NCI-H446 treated with DMSO at 0.1 percent for 48 hours (cell line): ENCODE measurements at places on chromosomes 11 and 22.

GRCh38 chr22:44090571-44090905 is 66.4 kb downstream of the PARVB start:
- DNase-seq = no peak

DNA sequence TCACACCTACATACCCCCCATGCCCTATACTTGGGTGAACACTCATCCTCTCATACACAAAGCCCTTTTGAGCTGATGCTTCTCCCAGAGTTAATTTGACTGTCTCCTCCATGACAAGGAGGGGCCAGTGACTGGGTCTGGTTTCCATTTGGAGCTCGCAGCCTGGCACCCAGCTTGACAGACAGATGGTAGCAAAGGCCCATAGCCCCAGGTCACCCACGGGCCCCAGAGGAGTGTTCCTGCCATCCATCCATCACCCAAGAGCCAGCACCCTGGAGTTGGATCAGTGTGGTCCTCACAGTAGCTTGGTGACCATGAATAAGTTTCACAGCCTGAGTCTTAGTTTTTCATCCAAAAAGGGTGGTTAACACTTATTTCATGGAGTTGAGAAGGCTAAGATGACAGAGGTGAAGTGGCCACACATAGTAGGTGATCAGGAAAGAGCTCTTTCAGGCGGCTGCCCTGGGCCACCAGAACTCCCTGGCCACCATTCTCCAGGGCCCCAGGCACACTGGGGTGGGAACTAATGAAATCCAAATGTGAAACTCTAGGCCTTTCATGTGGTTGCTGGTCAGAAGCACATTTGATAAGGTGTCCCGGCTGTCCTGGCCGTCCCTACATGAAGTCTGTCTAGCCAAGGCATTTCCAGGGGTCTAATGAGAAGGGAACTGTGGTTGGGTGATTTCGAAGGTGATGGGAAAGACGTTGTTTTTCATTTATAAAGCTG is 42.4 kb downstream of the LIF start:
- no peak for DNase-seq

GRCh38 chr11:61983419-61983818 is 16.0 kb upstream of the FTH1 start:
- DNase-seq = no peak

DNA sequence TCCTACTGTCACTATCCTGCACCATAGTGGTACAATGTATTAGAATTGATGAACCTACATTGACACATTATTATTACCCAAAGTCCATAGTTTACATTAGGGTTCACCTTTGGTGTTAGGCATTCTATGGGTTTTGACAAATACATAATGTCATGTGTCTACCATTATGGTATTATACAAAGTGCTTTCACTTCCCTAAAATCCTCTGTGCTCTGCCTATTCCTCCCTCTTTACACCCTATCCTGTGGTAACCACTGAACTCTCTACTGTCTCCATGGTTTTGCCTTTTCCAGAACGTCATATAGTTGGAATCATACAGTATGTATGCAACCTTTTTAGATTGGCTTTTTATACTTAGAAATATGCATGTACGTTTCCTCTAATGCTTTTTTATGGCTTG is 51.5 kb downstream of the CCDC15 start:
- no peak for DNase-seq

DNA sequence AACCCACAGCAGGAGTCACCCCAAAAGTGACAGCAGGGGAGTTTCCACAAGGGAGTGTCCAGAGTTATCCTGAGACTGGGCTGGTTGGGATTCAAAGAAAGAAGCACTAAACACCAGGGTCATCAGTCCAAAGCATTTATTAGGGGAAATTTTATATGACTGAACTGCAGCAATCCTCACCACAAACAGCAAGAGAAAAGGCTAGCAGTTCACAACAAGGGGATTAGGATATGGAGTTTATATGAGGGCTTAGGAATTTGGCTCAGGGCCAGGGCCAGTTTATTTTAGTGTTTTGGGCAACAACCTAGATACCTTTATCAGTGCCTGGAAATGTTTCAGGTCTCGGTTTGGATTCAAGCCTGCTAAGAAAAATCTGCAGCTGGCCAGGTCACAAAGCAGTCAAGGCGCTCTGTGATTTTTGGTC is 4.6 kb upstream of the TMEM126A start:
- DNase-seq = no peak

DNA sequence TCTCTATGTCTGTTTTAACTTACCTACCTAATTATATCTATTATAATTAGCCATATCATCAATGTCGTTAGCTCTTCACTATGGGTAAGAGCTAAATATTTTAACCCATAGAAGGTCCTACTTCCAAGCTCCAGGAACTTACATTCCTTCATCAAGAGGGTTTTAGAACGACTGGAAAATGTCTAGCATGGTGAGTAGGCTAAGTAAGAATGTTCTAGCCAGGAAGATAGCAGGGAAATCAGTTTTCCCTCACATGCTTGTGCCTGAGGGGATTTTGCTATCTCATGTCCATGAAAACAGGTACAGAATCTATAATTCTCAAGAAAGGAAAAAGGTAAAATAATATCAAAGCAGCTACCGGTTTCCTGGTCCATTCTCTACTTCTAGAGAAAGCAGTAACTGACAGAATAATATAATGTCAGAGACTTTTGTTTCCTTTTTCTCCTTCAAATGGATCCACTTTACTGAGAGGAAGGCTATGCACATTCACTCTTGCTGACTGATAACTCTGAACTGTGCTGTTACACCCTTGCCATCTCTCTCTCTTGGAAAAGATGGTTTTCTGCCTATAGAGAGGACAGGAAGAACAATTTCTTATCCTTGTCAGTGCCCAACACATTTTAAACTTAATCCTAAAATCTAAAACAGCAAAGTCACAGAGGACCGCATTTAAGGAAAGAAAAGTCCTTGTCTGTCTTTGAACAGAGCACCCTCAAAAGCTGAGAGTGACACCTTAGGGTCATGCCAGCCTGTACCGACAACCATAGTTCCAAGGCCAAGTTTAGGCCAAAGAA is 67.0 kb downstream of the MAML2 start:
- no peak for DNase-seq

- DNase-seq = no peak
Measured at GRCh38 chr11:119396835-119397234, 15.3 kb upstream of the USP2 start.

GRCh38 chr11:109972181-109972715 is 120.9 kb upstream of the ZC3H12C start:
- no peak for DNase-seq

DNA sequence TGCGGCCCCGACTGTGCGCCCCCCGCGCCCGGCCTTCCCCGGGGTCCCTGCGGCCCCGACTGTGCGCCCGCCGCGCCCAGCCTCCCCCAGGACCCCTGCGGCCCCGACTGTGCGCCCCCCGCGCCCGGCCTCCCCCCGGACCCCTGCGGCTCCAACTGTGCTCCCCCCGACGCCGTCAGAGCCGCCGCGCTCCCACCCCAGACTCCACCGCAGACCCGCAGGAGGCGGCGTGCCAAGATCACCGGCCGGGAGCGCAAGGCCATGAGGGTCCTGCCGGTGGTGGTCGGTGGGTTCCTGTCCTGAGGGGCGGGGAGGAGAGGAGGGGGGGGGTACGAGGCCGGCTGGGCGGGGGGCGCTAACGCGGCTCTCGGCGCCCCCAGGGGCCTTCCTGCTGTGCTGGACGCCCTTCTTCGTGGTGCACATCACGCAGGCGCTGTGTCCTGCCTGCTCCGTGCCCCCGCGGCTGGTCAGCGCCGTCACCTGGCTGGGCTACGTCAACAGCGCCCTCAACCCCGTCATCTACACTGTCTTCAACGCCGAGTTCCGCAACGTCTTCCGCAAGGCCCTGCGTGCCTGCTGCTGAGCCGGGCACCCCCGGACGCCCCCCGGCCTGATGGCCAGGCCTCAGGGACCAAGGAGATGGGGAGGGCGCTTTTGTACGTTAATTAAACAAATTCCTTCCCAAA is 3.1 kb downstream of the DRD4 start:
- DNase-seq = no peak

GRCh38 chr11:42812960-42813359 is 498.8 kb upstream of the API5 start:
- no peak for DNase-seq

DNA sequence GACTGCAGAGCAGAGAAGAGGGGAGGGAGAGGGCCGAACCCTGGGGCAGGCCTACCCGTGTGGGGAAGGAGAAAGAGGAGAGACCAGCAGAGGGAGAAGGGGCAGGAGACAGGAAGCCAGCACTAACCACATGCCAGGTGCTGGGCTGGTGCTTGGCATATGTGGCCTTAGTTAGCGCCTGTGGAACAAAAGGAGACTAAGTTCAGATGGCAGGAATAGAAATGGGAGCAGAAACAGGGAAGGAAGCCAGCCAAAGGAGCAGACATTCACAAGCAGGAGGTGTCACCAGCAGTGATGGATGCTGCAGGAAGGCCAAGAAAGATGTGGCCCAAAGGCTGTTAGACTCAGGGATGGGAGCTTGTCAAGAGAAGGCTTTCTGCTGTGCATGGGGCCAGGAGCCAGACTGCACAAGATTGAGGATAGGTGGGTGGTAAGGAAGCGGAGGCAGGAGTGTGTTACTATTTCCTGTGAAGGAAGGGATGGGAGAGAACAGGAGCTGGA is 26.7 kb downstream of the TREH start:
- DNase-seq = peak; percentile 81

DNA sequence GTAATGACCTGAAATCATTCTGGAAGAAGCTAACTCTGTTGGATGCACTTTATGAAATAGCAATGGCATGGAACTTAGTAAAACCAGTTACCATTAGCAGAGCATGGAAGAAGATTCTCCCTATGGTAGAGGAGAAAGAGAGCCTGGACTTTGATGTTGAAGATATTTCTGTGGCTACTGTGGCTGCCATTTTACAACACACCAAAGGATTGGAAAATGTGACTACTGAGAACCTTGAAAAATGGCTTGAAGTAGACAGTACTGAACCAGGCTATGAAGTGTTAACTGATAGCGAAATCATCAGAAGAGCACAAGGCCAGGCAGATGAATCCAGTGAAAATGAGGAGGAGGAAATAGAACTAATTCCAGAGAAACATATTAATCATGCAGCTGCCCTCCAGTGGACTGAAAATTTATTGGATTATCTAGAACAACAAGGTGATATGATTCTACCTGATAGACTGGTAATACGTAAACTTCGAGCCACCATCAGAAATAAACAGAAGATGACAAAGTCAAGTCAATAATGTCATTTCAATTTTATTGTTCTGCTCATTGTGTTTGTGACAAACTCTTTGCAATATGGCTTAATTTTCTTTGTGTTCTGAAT is 2.0 kb downstream of the JRKL start:
- no peak for DNase-seq

GRCh38 chr11:14539982-14540421 is 19.8 kb upstream of the PSMA1 start:
- DNase-seq = no peak

DNA sequence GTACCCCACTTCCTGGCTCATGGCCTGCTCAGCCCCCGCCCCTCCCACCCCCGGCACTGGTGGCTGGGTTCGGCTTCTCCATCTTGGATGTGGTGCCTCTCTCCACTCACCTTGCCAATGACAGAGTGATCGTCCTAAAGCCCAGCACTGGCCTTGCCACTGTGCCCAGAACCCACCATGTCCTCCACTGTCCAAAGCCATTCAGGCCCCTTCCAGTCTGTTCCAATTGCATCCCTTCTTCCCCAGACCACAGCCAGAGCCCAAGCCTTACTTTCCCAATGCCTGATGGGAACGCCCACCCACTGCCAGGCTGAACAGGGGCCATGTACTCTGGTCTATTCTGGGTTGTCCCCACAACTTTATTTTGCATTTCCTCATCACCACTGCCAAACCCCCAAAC is 625.8 kb upstream of the B3GAT1 start:
- DNase-seq = no peak

GRCh38 chr11:113072237-113072858 is 111.1 kb downstream of the NCAM1 start:
- no peak for DNase-seq

GRCh38 chr11:46901156-46901555 is 17.2 kb downstream of the LRP4 start:
- DNase-seq = no peak

GRCh38 chr22:27867085-27867952 is 51.7 kb downstream of the PITPNB start:
- DNase-seq = no peak

DNA sequence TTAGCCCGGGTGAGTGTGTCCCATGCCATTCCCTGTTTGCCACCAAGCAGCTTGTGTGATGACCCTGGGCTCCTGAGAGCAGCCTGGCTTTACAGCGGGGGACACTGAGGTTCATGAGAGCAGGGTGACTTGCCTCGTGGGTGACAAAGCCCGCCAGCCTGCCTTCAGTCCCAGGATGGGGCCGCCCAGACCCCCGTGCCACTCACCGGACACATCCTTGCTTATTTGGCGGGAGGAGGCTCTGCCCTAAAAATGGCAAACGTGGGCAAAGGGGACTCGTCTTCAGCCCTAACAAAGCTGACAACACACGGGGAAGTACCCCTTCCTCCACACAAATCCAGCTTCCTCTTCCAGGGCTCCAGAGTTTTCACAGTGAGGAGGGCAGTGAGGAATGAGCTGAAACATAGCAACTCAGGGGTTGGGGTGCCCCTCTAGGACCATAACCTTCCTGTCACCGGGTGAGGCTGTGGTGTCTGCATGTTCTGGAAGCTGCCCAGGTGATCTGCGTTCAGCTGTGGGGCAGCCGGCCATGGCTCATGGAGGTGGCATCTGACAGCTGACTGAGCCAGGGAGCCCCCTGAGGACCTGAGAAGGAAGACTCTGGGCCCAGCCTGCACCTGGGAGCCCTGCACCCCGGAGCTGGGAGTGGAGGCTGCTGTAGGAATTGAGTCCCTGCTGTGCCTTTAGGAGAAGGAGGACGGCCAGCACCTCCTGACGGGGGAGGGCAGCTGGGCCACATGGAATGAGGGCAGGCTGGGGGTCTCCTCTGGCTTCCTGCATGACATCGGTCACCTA is 16.7 kb downstream of the RIBC2 start:
- no peak for DNase-seq

DNA sequence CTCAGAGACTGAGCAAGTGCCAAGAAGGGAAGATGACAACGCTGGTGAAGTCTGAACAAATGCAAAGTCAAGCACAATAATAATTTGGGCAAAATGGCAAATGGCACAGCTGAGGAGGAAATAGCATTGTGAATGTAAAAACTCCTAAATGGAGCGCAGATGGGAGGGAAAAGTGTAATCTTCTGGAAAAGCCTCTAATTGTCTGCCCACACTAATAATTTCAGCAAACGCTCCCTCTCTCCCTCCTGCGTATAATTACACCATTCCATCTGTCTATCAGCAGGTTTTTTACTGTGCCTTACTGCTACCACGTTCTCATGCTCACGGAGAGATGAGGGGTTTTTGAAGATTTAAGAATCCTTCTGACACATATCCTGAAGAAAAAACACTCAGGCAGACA is 302.6 kb downstream of the KIRREL3 start:
- DNase-seq = peak; percentile 64

DNA sequence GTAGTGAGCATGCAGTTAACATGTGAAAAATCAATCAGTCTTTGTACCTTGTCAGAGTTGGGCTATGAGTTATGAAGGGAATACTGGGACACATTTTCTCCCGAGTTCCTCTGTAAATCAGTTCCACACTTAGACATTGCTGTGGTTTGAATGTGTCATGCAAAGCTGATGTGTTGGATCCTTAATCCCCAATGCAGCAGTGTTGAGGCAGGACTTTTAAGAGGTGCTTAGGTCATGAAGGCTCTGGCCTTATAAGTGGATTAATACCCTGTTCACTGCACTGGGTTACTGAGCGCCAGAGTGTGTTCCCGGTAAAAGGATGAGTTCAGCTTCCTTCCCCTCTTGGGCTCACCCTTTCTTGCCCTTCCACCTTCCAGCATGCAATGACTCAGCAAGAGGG is 742.1 kb upstream of the TENM4 start:
- no peak for DNase-seq
